ENCODE measurements at places on chromosomes 3 and 15. TPM values are rescaled to one million over a fixed set of nuclear protein-coding genes. Genes with fewer than 3 reads are reported as not detected.

GRCh38 chr3:85193565-85193964, 234.8 kb downstream of the CADM2 start:
- no peak for DNase-seq

DNA sequence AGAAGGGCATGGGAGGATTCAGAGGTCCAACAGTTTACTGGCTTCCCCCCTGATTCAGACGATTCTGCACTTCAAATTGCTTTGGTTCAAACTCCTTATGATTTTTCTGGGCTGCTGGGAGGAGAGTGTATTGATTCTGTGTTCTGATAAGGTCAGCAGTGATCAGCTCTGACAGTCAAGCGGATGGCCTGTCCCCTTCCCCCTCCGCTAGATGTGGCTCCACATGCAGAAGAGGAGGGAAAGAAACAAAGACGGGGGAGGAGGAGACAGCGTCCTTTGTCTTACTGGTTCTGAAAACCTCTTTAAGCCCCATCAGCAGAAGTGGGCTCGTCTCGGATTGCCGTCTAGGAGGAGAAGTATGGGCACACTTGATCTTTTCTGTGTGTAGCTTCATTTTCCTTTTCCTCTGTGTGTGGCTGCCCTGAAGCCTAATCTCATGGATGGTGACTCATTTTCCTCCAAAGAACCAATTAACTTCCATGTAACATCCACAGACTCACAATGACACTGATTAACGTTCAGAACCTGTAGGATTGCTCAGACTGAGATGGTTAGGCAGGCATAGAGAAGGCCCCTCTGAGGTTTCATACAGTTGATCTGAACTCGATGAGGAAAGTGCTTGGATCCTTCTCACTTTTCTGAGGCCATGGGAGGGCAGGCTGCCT, 162.4 kb upstream of the PPP2R3A start:
- DNase-seq, result no peak

DNA sequence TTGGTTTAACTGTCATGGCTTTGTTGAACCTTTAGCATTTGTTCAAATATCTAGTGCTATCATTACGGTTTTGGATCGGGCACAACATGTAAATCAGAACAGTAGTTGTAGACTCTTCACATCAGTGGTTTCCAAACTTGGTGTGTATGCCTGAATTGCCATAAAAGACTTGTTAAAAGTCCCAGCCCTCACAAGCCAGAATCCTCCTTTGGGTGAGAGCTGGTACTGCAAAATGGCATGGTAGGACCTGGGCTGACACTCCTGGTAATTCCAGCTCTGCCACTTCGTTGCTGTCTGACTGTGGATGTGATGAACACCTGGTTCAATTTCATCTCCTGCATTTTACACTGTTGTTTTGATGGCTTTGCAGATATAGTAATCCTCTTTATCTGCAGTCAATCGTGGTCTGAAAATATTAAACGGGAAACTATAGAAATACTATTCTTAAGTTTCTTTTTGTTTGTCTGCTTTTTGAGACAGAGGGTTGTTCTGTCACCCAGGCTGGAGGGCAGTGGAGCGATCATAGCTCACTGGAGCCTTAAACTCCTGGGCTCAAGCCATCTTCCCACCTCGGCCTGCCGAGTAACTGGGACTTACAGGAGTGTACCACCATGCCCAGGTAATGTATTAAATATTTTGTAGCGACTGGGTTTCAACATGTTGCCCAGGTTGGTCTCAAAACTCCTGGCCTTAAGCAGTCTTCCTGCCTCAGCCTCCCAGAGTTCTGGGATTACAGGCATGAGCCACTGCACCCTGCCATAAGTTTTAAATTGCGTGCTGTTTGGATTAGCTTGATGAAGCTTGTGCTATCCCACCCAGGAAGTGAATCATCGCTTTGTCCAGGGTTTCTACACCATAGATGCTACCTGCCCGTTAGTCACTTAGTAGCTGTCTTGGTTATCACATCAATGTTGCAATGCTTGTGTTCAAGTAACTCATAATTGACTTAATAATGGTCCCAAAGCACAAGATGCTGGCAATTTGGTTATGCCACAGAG, 61.6 kb downstream of the RAB7A start:
- no peak for DNase-seq

DNA sequence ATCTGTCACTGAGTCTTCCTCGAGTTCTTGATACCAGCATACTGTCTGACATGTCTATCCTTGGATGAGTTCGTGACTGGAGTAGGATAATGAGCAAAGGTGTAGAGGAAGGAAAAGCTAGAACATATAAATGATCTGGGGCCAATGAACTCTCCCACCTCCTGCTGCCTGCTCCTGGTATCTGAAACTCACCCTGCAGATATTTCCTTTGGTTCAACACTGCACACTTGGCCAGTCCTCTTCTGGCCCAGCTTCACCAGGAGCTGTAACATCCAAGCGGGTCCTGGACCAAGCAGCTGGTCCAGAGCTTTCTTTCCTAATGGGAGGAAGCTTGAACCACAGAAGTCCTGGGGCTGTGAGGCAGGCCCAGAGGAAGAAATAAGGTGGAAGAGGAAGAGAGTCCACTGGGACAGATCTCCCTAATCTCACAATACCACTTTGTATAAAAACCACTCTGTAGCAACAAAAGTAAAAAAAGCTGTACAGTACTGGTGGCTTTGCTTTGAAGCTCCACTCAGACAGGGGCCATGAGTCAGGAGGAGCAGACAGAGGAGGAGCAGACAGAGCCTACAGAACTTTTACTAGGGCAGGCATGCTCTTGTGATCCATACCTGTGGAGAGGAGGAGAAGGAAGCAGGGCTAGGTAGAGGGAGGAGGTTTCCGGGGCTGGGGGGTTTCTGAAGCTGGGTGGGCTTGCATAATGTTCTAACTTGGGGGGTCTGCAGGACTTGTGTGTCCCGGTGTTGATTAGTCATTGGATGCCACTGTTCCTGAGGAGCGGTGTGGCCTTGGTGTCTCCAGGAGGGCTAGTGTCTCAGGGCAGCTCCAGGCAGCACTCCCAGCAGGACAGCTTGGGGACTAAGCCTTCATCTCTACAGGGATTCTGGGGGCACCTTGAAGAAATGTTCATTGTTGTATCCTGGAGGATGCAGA, 166.9 kb downstream of the ABHD5 start:
- DNase-seq, result no peak

DNA sequence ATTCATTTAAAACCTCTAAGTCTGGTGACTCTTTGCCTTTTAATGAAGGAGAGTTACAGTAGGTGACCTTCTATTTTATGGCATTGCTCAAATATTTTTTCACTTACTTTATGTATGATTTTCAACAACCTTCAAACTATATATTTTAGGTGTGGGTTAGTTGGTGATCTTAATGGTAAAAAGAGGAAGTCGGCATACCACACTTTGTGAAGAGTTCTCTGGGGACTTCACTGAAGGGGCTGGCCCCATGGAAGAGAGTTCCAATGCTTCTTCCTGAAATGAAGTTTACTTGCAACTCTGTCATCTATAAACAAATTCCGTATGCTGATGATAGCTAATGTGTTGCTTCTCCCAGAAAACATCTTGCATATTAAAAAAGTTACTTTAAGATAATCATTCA, 647.0 kb upstream of the SGO1 start:
- no peak for DNase-seq

DNA sequence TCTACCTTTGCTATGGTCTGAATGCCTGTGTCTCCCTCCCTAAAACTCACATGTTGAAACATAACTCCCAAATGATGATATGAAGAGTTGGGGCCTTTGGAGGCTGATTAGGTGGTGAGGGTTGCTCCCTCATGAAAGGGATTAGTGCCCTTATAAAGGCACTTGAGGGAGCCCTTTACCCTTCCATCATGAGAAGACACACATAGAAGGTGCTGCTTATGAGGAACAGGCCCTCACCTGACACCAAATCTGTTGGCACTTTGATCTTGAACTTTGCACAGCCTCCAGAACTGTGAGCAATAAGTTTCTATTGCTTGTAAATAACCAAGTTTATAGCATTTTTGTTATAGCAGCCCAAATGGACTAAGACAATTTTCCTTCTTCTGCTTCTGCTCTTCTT, 76.2 kb upstream of the ADAMTS9 start:
- no peak for DNase-seq

DNA sequence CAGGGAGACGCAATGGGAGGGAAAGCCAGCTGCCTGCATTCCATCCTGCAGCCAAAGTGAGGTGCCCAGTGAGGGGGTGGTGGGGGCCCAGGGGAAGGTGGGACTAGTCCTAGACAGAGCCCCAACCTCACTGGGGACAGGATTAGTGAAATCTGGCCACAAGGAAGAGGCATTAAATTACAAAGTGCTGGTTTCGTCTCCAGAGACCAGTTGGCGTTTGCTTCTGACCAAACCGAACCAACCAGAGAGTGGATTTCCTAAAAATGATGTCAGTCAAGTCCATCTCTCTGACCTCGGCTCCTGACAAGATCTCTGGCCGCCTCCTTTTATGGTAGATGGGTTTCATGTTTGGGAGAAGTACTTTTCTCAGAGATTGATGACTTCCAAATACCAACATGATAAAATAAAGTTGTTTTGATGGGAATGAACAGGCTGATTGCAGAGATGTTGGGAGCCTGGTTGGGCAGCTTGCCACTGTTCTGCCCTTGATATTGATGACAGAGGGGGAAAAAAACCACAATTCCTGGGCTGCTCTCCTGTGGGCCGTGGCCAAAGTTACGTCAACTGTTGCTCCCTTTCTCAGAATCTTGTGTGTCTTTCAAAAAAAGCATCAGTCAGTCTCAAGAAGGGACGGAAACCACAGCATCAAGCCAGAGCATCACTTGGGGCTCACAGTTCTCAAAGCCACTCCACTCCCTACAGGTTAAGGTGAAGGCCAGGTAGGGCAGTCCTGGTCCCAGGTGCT, 24.6 kb downstream of the ITGA11 start:
- peak; percentile 22 for DNase-seq

GRCh38 chr3:37607604-37608003, 254.1 kb upstream of the CTDSPL start:
- no peak for DNase-seq

DNA sequence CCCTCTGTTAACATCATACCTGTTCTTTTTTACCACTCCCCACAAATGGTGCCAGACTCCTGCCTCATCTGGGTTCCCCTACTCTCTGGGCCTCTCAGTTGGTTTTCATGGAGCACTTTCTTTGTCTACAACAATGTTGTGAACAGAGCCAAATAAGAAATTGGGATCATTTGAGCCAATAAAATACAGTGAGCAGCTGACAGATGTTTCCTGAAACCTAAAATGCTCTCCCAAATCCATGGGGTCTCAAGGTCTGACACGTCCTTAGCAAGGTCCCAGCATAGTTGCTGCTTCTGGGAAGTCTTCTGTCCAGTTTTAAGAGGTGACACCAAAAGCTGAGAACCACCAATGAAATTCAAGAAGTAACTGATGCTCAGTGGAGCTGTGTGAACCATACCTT, 1.7 kb downstream of the NMNAT3 start:
- DNase-seq, result no peak

DNA sequence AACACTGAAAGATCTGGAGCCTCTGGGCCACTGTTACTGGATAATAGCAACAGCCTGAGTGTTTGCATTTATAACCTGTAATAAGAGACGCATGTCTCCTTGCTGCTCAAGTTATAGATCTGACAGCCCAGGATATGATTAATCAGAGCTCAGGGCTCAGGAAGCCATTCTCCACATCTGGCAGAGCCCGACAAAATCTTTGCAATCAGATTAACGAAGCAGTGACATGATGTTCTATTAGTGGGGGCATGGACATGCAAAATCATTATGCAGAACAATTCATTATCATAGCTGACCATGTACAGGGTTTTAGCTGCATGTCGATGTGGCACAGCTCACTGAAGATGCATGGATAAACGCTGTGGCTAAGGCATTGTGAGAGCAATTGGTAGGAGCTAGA, 730.3 kb downstream of the ZNF385D start:
- DNase-seq, result no peak

- no peak for DNase-seq
Observed at GRCh38 chr3:177932750-177933660, 603.2 kb upstream of the KCNMB2 start.

DNA sequence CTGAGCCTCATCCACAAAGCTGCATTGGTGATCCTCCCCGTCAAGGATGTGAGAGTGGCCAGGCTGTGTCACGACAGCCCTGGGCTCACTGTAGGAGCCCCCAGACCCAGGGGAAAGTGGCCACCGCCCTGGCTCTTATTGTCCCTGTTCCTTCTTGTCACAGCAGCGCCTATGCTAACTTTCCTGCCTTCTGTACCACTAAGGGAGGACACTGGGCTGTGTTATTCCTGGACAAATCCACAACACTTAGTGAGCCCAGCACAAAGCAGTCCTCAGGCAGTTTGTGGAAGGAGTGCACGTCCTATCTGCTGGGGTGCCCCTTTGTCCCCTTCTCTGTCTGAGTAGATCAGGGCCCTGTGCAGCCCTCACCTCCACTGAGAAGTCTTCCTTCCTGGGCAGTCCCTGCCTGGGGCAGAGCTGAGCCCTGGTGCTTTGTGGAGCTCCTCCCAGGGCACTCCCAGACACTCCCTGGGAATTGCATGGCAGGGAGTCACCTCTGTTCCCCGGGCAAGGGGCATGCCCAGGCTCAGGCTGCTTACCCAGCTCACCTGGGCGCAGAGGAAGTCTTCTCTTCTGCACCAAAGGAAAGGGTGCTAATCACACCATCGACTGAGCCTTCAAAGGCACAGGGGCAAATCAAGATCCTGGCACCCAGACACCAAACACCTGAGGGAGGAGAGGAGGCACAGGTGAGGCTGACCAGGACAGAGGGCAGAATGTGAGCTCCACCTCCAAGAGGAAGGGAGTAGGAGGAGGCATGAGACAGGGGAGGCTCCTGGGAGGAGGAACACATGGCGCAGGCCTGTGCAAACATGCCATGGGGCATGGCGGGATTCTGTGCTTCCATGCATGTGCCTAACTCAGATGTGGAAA, 138.7 kb downstream of the KLF13 start:
- DNase-seq, result peak; percentile 33

DNA sequence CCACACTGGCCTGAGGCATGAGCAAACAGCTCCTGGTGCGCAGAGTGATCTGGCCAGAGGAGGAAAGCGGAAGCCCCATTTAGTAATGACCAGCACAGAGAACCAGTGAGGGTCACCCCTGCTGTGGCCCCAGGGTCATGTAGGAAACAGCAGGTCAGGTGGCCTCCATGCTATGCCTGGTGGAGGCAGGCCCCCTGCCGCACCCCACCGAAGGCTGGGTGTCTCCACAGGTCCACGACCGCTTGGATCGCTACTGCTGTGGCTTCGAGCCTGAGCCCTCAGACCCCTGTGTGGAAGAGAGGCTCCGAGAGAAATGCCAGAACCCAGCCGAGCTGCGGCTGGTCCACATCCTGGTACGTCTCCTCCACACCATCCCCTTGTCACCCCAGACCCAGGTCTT, 52.6 kb downstream of the POMGNT2 start:
- peak; percentile 22 for DNase-seq

DNA sequence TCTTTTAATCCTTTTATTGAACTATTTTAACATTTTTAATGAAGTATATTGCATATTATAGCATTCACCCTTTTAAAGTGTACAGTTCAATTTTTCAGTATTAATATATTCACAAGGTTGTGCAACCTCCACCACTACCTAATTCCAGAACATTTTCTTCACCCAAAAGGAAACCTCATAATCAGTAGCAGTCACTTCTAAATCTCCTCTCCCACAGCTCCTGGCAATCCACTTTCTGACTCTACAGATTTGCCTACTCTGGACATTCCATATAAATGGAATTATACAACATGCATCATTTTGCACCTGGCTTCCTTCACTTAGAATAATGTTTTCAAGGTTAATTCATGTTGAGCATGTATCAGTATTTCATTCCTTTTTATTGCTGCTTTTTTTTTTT, 55.0 kb upstream of the HRH1 start:
- DNase-seq, result no peak

Gene GCNT3
- 0.30 TPM for total RNA-seq

Gene SAMD7
- not detected for total RNA-seq

Gene P2RY14
- total RNA-seq, result not detected
